AG04450 (cell line): ENCODE measurements at places on chromosomes 3 and 15. TPM values are rescaled to one million over a fixed set of nuclear protein-coding genes. Genes with fewer than 3 reads are reported as not detected.

- no peak for DNase-seq
Observed at GRCh38 chr15:40279437-40280141, 3.3 kb downstream of the ANKRD63 start.

- DNase-seq = no peak
Observed at GRCh38 chr15:54482251-54482650, 504.0 kb downstream of the UNC13C start.

KNL1 gene
- polyA plus RNA-seq = 3.0 and 5.6 TPM in 2 replicates

MYO5C gene
- polyA plus RNA-seq = 0.14 and 0.24 TPM in 2 replicates

APEH gene
- 85.3 and 108 TPM in 2 replicates for polyA plus RNA-seq

GRCh38 chr3:157394411-157394810 is 42.2 kb upstream of the PTX3 start:
- no peak for DNase-seq

- no peak for DNase-seq
Observed at GRCh38 chr3:141386611-141387111, 18.4 kb downstream of the ZBTB38 start.

- DNase-seq = no peak
Observed at GRCh38 chr15:51766341-51766740, 14.9 kb downstream of the TMOD2 start.

DNA sequence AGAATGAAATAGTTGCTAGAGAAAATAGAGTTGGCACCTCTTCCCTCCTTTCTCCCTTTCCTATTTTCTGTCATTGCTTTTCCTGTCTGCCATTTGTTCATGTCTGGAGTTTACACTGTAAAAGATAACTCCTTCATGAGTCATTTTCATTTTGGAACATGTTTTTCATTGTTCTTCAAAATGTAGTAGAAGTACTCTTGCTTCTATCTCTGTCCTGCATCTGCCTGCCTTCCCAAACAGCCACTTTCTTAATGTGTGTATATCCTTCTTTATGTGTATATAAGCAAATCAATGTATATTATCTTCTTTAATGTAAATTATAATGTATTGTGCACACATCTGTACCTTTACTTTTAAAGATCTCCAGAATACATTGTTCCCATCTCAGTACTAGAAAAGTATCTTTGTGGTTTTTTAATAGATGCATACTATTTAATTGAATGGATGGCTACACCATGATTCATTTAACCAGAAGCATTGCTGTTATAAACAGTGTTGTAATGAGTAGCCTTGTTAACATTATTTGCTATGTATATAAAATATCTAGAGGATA is 41.1 kb downstream of the TSC22D2 start:
- DNase-seq = peak; percentile 39

GRM2 gene
- polyA plus RNA-seq = 0.01 TPM in 1 of 2 replicates, not detected in the other

DNA sequence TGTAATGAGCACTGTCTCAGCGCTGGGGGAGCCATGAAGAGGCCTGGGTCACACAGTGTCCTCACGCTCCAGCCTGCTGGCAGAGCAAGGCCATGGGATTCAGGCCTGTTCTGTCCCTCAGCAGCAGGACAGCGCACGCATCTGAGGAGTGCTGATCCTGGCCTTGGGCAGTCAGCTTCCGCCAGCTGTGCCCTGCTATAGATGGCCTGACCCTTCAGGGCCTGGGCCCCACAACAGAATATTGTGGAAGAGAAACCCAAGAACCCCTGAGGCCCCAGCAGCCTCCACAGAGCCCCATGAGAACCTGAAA is 78.6 kb downstream of the SRGAP3 start:
- no peak for DNase-seq

DNA sequence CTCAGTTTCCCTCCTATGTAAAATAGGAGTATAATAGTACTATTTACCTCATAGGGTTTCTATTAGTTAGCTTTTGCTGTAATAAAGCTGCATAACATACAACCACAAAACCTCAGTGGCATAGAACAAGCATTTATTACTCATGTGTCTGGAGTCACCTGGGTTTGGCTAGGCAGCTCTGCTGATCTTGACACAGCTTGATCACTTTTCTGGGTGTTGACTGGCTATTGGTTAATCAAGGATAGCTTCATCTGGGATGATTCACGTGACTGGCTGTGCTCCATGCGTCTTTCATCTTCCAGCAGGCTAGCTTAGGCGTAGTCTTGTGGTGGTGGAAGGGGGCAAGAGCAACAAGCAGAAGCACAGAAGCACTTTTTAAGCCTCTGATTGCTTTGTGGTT is 112.6 kb downstream of the SQOR start:
- DNase-seq = no peak

- DNase-seq = no peak
Observed at GRCh38 chr15:37819191-37819590, 115.2 kb upstream of the TMCO5A start.

- DNase-seq = no peak
Observed at GRCh38 chr3:134149286-134149685, 101.4 kb downstream of the RYK start.

DNA sequence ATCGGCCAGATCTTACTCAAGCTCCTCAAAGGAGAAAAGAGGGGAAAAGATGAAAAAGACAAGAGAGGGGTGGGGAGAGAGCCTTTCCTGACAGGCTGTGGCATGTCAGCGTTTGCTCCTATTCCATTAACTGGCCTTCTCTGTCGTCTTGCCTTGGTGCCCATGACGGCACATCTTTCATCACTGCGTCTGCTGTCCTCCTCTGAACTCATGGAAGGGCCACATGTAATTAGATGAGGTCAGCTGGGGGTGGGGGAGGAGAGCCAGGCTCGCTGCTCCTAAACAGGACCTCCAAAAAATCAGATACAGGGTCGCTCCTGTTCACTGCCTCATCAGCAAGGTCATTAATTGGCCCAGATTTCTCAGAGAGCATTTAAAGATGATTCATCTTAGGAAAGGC is 49.7 kb downstream of the LRTM1 start:
- DNase-seq = no peak

PGBD4 gene
- 1.6 and 2.2 TPM in 2 replicates for polyA plus RNA-seq

CKMT1B gene
- polyA plus RNA-seq = 0.11 TPM in 1 of 2 replicates, not detected in the other

DNA sequence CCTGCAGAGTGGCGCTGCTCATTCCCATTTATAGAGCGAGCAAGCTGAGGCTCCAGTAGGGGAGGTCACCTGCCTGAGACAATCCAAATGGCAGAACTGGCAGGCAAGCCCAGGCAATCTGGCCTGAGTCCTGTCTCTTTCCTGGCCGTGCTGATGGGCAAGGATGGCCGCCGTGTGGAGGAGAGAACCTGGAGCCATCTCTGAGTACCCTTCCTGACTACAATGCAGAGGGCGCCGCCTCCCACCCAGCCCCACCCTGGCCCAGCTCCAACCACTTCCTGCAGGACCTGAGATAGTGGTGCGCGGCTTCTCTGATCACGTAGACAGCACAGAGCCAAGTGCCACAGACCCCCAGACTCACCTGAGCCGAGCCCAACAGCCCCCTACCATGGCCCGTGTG is 7.0 kb downstream of the TLR9 start:
- DNase-seq = no peak

- no peak for DNase-seq
Observed at GRCh38 chr3:177058648-177059047, 138.6 kb downstream of the TBL1XR1 start.

IL16 gene
- 3.8 and 4.6 TPM in 2 replicates for polyA plus RNA-seq

FEZF2 gene
- not detected in 2 replicates for polyA plus RNA-seq

- DNase-seq = no peak
Observed at GRCh38 chr3:117486719-117487716, 777.4 kb downstream of the TUSC7 start.

GRCh38 chr3:119579366-119580066 is at the start of gene ADPRH:
ADPRH (plus strand) TSS chr3:119579492; CDS start chr3:119582170, 2,678 bp downstream.
- no peak for DNase-seq

DNA sequence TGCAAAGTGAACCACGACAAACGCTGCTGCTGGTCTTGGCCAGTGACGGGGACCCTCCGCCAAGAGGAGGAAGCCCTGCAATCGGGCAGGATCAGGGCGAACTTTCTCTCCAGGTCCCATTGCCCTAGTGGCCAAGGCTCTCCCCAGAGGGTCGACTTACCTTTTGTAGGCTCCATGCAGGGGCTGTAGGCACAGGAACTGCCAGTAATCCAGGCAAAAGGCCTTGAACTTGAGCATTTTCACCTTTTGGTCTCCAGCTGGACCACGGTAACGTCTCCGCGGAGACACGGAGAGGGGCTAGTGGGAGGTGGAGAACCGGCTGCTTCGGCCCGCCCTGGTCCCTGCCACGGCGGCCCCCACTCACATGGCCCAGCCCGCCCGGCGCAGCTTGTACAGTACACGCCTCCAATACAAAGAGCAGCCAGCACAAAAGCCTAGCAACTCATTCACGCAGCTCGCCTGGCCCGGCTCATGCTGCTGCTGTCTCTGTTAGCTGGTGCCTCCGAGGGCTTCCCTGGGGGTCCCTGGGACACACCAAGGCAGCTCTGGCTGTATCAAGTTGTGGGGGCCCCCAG is 31.0 kb downstream of the IQSEC1 start:
- DNase-seq = no peak

- DNase-seq = no peak
Observed at GRCh38 chr15:73687351-73687750, 3.2 kb downstream of the CD276 start.

CCDC39 gene
- polyA plus RNA-seq = not detected in 2 replicates

DNA sequence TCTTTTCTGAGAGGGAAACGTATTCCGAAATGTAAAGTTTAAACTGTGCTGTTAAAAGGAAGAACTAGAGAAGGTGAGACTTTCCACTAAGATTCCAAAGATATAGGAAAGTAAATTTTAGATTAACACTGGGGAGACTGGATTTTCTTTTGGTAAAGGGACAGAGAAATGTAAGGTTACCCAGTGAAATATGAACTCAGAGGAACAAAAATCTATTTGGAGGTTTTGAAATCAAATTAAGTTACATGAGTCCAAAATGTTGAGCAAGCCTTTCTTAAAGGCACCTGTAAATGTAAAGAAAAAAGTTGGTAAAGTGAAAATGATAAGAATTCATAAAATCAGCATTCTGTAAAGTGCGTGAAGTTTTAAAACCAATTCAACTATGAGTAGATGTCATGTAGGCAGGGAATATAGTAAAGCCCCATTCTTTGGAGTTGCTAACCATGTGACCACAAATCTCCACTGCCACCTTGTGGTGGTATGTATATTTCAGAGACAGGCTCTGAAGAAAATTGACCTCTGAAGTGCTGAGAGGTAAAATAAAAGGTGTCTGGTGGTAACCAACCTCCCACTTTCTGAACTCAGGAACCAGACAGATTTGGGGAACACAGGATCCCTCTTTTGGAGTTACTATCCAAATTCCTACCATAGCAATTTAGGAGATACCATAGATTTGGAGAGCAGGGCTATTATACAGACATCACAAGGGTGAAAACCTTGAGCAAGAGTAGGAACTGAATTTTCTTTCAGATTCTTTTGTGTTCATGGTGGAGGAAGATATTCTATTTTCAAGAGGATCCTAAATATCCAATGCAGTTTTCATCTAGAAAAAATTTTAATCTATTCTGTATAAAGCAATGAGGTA is 215.3 kb downstream of the ROBO2 start:
- DNase-seq = peak; percentile 37

- no peak for DNase-seq
Observed at GRCh38 chr3:156792945-156793344, 33.2 kb upstream of the LEKR1 start.

DNA sequence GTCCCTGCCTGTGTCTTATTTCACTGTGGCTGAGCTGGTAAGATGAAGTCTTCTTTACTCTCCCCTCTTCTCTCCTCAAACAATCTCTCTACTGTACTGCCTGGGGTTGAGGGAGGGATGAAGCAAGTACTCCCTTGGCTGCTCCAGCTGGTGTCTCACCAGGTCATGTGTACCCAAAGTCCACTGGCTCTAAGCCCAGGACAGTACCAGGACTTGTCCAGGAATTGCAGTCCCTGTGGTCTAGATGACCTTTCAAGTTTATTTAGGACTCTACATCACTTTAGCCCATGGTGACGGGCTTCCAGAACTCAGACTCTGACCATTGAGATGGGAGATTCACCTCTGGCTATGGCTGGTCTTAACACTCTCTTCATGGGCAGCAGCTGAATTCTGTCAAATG is 17.5 kb upstream of the SLC27A2 start:
- no peak for DNase-seq

SLC4A7 gene
- 31.3 and 42.9 TPM in 2 replicates for polyA plus RNA-seq

ANKUB1 gene
- not detected in 2 replicates for polyA plus RNA-seq

DNA sequence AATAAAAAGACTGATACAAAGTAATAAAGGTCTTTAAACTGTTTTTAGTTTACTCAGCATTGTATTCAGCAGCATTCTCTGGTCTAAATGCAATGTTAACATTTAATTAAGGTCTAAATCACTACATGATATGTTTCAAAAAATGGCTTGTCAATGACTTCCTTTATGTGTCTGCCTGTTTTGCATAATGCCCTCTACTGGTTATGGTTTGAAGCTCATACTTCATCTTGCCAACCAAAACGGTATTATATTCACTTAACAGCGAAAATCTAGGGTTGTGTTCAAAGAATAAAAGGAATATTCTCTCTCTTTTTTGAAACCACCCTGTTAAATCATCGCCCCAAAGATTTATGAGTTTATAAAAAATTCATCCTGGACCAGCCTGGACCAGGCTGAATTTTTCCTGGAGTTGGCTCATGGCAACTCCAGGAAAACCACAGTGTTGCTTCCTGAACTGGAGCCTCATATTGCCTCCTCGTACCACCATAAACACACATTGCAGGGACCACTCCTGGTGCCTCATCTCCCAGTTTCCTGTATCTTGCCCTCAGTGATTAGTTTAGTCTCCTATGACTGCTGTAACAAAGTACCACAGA is 6.7 kb upstream of the NCEH1 start:
- DNase-seq = no peak

DNA sequence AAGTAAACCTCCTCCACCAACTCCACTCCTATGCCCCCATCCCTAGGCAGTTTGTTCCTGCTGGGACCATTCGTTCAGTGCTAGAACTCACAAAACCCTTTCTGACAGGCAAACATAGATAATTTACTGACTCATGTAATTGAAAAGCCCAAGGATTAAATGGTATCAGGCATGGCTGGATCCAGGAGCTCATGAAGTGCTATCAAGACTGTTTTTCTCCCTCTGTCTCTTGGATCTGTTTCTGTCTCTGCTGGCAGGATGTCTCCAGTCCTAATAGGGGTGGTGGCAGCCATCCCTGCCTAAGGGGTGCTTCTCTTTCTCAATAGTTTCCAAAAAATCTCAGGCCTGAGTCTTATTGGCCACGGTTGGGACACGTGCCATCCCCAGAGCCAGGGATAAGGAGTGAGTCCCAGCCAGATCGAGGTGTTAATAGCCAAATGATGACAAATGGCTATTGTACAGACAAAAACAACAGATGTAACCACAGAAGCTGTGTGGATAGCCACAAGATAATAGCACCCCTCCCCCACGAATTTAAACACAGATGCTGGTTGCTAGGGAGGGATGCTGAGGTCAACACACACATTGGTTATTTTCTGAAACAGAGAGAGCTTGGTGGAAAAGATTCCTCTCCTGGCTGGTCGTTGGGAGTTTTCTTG is 168.6 kb downstream of the SHQ1 start:
- DNase-seq = no peak
